ENCODE measurements at places on chromosomes 3 and 15.

DNA sequence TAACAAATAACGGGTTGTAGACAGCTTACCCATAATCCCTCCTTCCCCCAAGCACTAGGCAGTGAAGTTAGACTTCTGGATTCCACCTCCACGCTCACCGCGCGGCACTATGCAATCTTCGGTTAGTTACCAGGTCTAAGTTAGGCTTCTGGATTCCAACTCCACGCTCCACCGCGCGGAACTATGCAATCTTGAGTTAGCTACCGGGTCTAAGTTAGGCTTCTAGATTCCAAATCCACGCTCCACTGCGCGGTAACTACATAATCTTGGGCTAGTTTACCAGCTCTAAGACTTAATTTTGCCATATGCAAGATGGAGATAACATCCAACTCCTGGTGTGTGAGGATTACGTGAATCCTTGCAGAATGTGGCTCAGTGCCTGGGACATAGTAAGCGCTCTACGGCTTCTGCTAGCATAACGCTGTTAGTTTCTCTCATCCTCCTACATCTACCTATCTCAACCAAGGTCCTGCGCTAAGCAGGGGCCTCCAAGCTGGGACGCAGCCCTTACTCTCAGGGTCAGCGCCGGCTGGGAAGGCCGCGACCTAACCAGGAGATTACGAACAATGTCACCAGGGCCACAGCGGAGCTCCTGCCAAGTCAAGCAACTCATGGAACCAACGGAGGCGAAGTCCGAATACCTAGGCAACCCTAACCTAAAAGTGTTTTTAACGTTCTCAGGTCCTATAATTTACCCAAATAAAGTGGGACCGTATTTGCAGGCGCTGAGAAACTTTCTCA lies 497 bp upstream of the RPLP1 start:
- DNase-seq = peak; percentile 44

DNA sequence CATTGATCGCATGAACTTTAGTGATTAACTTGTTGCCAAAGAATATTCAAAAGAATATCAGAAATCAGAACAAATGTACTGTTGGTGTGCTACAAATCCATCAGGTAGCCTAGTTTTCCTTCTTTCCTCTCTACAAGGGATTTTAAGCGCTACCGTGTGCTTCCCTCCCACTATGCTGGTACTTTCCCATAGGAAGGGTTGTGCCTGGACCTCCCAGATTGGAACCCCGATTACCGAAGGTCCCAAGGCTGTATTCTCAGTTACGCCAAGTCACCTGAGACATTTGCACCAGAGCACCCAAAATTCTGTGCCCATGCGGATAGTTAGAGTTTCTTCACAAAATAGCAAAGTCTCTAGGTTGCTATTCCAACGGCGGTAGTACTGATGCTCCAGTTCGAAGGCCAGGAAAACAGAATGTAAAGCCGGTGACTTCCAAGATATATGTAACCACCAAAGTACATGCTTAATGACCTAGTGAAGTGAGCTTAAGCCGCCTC lies 23.4 kb upstream of the GATM start:
- no peak for DNase-seq

GRCh38 chr3:133944641-133945380 lies 49.1 kb upstream of the RAB6B start:
- DNase-seq = no peak

- no peak for DNase-seq
Measured at GRCh38 chr3:43872301-43872700, 181.6 kb downstream of the ABHD5 start.

DNA sequence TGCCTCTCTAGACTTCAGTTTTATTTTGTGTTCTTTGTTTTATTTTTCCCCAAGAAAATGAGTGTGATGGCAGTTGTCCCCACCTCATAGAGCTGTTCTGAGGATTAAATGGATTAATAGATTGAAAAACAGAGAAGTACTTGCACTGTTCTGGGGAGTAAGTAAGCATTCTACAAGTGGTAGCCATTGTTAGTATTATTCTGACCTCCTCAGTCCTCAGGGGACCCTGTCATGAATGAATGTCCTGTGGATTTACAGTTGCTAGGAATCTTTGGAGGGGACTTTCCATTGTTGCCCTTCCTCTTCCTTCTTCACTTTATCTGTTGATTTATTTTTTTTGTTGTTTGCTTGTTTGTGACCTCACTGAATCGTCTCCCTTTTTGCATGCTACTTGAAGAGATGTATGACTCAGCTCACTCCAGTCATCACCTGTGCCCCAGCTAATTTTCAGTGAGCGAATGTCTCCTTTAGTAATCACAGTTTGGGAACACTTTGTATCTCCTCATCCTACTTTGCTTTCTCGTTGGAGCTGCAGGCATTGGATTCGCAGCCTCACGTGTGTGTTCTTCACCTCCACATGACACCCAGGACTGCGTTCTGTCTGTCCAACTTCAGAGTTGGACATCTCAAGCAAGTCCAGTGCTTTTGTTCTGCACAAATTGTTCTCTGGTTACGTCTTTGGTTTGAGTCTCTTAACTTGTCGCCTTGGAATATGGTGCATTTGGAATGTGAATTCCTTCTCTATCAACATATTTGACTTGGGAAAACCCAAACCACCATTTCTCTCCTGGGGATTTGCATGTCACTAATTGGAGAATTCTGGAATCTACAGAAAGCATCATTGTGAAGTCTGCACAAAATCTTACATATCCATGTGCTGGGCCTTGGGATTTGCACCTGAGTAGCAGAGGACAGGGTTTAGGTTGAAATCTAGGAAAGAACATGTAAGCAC lies 54.5 kb downstream of the LRTM1 start:
- no peak for DNase-seq

DNA sequence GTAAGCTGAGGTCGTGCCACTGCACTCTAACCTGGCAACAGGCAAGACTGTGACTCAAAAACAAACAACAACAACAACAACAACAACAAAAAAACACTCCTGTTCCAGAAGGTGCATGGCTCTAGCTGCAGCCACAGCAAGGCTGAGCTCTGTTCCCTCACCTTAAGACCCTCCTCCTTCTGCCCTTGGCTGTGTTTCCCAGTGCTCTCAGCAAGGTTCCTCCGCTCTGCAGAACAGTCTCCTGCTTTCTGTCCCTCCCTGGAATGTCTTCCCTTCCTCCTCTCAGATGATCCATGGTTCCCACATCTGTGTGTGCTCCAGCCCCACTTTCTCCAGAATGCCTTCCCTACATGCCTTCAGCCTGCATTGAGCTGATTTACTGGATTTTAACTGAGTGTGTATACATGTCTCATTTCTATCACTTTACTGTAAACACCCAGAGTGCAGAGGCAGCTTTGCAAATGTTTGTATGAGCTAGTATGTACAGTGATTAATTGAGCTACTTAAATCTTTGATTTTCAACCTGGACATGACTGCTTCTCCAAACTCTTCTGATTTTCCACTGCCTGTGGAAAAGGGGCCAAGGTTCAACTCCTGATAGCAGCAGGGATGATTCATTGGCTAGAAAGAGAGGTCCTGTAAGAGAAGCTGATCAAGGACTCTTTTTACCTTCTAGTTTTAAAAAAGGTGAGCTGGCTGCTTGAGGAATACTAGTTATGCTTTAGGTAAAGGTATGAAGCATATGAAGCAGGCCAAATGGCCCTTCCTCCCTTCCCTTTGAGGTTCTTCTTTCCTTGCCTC lies 14.7 kb downstream of the ANKUB1 start:
- DNase-seq = no peak

GRCh38 chr3:94513600-94513999 lies 450.7 kb downstream of the NSUN3 start:
- DNase-seq = no peak

DNA sequence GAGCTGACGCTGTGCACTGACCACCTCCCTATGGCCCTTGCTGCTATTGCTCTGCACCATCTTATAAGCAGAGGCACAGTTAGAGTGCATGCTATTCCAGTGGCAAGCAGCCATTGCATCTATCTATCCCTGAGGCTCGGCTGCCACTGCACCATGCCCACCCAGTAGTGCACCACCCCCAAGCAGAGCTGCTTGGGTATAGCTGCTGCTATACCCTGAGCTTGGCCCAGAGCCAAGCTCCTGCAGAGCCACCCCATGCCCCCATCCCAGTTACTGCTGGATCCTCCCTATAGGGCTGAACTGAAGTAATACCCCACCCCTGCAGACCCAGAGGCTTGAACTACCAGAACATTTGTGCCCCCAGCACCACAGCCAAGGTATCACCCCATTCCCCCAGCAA lies 19.6 kb upstream of the IGSF10 start:
- no peak for DNase-seq

GRCh38 chr3:120726791-120727190 lies 15.5 kb downstream of the RABL3 start:
- no peak for DNase-seq

GRCh38 chr3:175378348-175378747 lies 519.2 kb downstream of the NAALADL2 start:
- no peak for DNase-seq

DNA sequence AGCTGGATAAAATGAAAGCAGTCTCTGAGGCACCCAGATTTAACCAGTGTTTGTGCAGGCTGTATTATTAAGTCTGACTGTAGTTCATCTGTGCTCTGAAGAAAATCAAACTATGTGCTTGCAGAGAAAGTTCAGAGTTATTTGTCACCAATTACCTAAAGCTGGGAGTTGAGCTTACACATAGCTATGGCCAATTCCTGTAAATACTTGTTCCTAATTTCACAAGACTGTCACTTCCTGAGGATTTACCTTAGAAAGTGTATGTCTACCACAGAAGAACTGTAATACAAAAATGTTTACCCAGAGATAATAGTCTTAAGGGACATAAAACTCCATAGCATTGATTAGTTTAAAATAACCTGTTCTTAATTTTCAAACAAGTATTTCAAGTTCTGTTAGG lies 628.4 kb upstream of the TGFBR2 start:
- no peak for DNase-seq

- DNase-seq = no peak
Measured at GRCh38 chr3:11596387-11596786, 47.3 kb downstream of the VGLL4 start.

- no peak for DNase-seq
Measured at GRCh38 chr3:157195965-157196364, 36.0 kb upstream of the CCNL1 start.

- no peak for DNase-seq
Measured at GRCh38 chr3:78895528-78895927, 872.3 kb downstream of the ROBO1 start.

GRCh38 chr3:19124752-19125151 lies 23.6 kb upstream of the KCNH8 start:
- no peak for DNase-seq

GRCh38 chr3:43857361-43858293 lies 166.9 kb downstream of the ABHD5 start:
- DNase-seq = no peak

DNA sequence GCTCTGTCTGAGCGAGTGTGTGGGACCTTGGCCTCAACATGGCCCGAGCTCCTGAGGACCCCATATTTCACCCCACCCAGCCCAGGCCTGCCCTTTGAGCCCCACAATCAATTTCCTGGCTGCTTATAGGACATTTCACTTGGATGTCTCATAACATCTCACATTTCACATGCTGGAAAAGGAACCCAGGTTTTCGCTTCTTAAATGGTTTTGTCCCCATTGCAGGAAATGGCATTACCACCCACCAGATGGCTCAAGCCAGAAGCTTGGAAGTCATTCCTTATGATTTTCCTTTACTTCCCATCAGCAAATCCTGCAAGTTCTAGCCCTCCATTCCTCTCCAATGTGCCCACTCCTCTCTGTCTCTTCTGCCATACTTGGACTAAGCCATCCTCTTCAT lies 14.9 kb downstream of the ITGA11 start:
- no peak for DNase-seq

DNA sequence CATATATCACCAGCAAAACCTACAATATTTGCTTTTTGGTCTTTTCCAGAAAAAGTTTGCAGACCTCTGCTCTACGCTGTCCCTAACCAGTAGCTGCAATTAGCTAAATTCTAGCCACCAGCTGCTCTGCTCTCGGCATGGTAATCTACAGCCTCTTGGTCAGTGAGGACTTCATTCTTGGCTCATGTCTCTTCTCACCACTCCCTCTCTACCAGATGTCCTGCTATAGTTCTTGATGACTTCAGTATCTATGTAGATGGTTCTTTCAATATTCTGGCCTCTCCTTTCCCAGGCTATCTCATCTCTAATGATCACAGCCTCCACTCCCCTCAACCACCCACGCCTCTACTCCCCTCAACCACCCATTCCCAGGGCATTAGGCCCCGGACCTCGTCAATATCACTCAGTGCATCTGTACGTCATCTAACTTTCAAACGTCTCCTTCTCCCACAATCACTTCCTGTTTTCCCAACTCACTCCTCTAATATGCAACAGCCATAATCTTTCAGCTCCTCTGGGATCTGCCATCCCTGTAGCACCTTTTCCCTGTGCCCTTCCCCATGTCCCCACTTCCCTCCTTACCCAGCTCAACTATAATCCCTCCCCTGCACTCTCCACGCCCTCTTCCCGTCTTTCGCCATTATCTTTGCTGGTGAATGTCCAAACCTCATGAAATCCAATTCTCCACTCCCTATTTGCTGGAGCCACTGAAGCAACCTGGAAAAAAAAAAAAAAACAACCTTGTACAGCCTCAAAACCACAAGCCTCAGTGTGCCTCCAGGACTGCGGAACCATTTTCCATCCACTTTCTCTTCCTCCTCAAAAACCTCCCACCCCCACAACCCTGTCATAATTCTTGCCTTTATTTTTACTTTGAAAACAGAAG lies 429.4 kb upstream of the PROK2 start:
- no peak for DNase-seq

DNA sequence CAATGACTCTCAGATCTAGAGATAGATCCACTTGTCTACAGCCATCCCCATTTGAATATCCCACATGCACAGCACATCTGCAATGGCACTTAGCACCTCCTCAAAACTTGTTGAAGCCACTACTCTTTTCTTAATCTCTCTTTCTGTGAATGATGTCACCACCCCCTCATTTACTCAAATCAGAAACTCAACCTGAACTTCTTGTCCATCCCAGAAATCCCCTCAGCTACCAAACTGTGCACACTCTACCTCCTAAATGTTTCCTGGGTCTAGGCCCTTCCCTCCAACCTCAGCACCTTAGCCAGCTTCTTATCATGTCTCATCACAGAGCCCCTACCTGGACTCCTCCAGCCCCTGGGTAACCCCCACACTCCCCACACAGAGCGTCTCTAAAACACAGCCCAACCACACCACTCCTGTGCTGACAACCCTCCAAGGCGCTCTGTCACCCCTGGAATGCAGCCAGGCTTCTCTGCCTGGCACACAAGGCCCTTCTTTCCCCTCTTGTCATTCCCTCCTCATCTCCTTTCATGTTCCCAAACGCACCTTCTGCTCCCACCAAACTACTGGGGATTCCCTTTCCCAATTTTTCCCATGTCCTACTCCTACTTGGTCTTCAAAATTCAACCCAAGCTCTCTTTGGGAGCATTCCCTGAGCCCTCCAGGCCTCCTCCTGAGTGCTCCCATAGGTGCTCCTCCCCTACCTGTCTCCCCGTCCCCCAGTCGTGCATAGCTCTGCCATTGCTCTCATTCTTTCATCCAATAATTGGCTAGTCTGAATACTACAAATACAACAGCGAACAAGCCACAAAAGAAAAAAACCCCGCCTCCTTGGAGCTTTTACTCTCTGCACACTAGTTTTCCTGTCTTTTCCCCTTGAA lies 39.8 kb upstream of the ZBTB38 start:
- DNase-seq = no peak

GRCh38 chr15:41782371-41783282 lies 8.3 kb downstream of the MAPKBP1 start:
- no peak for DNase-seq

- no peak for DNase-seq
Measured at GRCh38 chr15:81146006-81146405, 11.9 kb downstream of the CFAP161 start.

- no peak for DNase-seq
Measured at GRCh38 chr3:111636366-111636885, 41.3 kb upstream of the ZBED2 start.

GRCh38 chr15:85707519-85708338 lies 87.0 kb downstream of the KLHL25 start:
- DNase-seq = no peak

GRCh38 chr15:94312946-94313345 lies 81.6 kb downstream of the MCTP2 start:
- no peak for DNase-seq

All from Jurkat, Clone E6-1 (cell line).